ENCODE measurements at places on chromosomes 4 and X.

GRCh38 chrX:49202022-49202421 lies 2.0 kb upstream of the SYP start:
- no peak for DNase-seq

DNA sequence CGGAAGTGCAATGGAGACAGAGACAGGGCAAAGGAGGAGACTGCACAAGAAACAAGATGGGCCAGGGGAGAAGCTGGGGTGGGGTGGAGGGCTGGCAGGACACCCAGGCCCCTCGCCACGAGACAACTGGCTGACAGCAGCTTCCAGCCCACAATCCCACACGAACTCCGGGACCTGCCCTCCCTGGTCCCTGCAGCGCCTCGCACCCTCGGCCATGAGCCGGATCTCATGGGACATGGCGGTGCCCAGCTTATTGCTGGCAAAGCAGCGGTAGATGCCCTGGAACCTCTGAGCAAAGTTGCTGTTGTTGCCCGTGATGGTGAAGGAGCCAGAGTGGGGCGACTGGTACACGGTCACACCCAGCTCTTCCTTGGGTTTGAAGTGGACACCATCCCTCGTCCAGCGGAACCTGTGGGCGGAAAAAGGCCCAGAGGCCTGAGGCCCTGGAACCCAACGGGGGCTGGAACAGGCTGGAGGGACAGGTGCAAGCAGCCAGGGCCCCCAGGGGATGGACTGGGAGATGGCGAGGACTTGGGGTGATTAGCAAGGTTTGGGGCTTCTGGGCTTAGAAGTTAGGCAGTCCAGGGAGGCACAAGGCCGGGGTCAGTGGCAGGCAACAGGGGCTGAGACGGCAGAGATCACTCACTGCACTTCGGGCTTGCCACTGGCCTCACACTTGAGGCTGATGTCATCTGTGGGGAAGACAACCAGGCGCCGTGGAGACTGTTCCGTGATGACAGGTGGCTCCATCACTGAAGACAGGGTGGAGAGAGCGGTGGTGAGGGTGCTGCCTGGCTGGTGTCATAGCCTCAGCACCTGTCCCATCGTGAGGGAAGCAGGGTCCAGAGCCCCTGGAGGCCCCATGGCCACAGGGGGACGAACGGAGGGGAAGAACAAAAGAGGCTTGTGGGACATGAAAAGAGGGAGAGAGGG lies 13.8 kb downstream of the L1CAM start:
- DNase-seq = no peak

- no peak for DNase-seq
Measured at GRCh38 chr4:59646082-59646481, 1554.0 kb upstream of the ADGRL3 start.

GRCh38 chr4:47118192-47118929 lies 87.0 kb downstream of the GABRB1 start:
- no peak for DNase-seq

- DNase-seq = no peak
Measured at GRCh38 chr4:185931375-185931774, 119.4 kb upstream of the SORBS2 start.

- no peak for DNase-seq
Measured at GRCh38 chr4:140819610-140820009, 63.4 kb upstream of the TBC1D9 start.
